ENCODE measurements at places on chromosomes 3 and 15.

DNA sequence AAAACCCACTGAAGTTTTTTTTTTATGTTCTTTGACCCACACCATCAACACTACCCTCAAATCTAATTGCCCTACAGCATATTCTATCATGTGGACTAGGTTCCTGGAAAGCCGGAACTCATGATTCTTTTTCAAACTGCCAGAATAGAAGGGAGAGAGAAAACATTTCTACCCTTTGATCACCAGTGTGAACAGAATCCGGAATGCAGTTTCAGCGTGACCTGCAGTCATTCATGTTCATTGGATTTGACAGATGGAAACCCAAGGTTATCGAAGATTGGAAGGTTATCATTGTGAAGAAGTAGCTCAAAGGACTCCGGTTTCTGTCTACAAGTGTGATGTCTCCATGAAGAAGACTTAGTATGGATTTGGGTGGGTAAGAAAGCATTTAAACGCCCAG is 39.4 kb upstream of the RASA2 start:
- DNase-seq: no peak

DNA sequence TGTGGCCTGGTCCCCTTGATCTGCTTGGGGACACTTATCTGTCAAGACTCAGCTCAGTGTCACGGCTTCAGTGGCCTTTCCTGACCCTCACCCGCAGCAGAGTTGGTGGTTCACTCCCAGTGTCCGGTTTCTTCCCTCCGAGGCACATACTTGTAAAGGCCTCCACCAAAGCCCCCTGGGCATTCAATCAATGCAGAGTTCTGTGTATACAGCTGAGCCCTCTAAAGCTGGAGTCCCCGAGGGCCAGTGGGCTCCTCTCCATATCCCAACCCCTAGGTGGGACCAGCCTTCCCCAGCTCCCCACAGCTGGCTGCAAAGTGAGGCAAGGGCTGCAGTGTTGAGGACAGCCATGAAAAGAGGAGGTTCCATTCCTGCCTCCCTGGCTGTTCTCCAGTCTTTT is 70.9 kb upstream of the RGMA start:
- no peak for DNase-seq

DNA sequence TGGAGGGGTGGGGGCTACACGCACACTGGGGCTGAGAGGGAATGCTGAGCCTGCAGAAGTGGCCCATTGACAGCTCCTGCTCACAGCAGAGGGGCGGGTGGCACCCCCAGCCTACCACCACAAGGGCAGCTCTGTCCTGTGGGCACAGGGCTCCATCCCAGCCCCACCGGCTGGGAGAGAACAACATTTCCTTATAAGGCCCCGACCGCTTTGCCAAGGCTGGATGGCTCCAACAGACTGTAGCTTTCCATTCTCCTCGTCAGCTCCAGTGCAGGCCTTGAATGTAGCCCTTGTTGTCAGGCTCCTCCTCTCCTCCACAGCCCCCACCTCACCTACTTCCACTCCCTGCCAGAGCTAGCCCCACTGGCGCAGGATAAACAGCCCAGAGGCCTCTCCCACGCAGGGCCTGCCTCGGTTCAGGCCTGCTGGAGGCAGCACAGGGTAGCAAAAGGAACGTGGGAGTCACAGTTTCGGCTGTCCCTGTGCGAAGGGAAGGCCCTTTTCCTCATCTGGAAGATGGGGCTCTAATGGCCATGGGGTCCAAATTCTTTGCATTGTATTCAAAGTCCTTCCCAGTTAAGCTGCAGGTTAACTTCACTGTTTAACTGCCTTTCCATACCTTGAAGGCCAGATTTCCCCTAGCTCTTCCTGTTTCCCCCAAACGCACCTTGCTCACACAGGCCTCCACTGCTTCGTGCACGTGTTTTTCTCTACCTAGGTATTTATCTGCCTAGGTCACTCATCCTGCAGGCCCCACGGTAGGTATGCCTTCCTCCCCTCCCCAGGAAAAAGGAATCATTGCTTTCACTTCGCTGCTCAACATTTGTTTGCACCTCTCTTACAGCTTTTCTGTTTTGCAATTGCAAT is 101.6 kb upstream of the LPP start:
- DNase-seq: no peak

GRCh38 chr3:128573707-128574162 is 76.9 kb downstream of the RPN1 start:
- DNase-seq: no peak

- no peak for DNase-seq
Observed at GRCh38 chr15:73527598-73527997, 84.6 kb downstream of the REC114 start.

GRCh38 chr3:105827959-105828358 is 40.9 kb downstream of the CBLB start:
- DNase-seq: no peak

DNA sequence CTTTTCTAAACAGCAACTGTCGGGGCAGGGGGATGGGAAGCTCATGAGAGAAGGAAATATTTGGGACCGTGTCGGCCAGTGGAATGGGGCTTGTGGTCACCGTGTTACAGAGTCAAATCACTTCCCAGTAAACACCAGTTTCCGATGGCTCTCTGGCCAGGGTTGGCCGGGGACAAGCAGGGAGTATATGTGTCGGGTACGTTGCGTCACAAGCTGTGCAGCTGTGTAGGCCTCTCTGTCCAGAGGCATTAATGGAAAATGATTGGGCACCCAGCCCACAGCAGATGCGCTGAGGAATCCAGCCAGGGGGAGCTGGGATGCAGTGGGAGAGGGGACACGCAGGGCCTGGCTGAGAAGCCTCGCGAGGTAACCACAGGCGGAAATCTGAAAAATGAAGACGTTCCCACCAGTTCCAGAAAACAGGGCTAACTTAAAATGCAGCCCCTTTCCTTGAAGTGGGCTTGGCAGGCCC is 15.8 kb upstream of the ALDH1A3 start:
- no peak for DNase-seq

- peak; percentile 12 for DNase-seq
Observed at GRCh38 chr15:65832549-65833364, 36.5 kb upstream of the RAB11A start.

DNA sequence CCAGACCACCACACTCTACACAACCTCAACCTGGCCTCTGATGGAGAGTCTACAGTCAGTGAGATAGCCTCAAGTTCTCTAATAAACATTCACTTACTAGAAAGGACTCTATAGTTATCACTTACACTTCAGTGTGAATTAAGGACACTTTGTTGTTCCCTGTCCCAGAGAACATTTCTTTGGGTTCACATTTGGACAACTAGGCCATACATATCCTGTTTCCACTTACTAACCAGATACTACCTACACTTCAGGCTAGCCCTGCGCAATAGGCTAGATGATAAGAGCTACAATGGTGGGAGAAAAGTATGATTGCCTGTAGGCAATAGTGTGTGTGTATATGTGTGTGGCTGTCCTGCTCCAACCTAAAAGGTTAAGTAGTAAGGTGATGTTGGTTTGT is 72.7 kb downstream of the TP63 start:
- DNase-seq: no peak

DNA sequence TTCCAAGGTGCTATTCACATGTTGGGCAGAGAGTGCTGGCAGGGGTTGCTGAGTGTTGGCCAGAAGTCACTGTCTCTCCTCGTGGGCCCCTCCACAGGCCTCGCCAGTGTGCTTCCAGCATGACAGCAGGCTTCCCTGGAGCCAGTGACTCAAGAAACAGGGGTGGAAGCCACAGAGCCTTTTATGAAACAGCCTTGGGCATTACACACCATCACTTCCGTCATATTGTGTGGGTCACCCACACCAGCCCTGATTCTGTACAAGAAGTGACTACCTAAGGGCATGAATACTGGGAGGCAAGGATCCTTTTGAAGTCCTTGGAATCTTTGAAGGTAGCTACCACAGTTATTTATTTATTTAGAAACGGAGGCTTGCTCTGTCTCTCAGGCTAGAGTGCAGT is 177.6 kb upstream of the UBE3A start:
- no peak for DNase-seq

DNA sequence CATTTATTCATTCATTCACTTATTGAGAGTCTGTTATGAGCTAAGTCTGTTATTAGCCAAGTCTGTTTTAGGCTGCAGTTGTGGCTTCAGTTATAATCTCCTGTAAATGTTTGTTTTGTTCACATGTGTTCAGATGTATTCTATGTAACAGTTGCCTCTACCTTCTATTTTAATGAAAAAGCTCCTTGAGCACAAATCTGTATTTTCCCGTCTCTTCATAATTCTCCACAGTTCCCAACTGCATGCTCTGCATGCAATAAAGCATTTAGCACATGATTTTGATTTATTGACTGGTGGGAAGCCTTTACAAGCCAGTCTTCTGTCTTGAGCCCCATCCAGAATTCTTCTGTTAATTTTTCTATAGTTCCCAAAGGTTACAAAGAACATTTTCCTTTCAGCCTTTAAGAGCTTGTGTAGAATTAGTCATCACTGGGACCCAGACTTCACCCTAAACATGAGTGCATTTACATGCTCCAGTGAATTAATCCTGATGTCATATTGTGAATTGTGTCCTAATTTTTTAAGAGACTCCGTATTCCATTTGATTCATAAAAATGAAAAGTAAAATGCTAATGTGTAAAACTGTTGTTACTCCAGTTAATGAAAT is 122.3 kb upstream of the NR2E3 start:
- DNase-seq: no peak

- no peak for DNase-seq
Observed at GRCh38 chr3:29140666-29141065, 140.2 kb upstream of the RBMS3 start.

DNA sequence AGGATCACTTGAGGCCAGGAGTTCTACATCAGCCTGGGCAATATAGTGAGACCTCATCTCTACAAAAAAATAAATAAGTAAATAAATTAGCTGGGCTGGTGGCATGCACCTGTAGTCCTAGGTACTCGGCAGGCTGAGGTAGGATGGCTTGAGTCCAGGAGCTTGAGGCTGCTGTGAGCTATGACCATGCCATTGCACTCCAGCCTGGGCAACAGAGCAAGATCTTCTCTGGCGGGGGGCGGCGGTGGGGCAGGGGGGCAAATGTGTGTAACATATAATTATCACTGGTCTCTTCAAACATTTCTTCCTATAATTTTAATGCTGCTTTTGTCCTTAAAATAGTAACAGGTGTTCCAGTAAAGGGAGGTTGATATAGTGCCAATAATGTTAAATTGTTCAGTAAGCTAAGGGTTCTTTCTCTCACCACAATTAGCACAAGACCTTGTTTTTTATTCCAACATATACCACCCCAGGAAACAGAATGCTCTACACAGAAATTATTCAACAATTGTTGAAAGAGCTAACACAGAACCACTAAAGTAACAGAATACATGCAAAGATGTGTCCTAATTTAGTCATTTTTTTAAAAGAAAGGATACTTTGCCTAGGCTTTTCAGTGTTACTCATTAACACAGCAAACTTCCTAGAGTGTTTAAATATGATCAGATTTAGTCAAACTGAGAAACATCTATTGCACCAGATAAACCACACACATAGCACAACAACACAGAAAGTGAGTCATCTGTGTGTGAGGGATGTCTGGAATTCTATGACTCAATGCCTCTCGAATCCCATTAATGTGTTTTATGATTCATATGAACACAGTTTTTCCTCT is 29.1 kb downstream of the ANKRD28 start:
- DNase-seq: no peak

DNA sequence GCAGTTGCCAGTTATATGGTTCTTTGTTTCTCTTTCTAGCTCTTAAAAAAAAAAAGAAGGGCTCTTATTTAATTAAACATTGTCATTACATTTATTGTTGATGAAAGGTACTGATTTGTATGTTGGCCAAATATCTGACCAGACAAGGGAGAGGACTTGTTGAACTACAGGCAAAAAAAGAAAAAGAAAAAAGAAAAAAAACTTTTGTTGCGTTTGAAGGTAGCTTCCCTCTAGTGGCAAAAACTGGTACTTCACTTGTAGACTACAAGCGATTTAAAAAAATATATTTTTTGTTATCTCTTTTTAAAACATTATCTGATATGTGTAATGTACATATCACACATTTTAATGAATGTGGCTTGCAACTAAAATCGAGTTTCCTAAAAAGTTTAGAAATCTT is 280.6 kb downstream of the ROBO2 start:
- DNase-seq: no peak

- no peak for DNase-seq
Observed at GRCh38 chr15:99992611-99993231, 259.5 kb upstream of the LYSMD4 start.

- DNase-seq: no peak
Observed at GRCh38 chr3:64039332-64039731, 16.0 kb upstream of the PSMD6 start.

All from stimulated activated CD8-positive, alpha-beta memory T cell treated with anti-CD3 and anti-CD28 coated beads, Interleukin-15, amount 100 ng/mL, for 24 hours (primary cell).